NCI-H226 (cell line): ENCODE measurements at places on chromosomes 13 and 19.

DNA sequence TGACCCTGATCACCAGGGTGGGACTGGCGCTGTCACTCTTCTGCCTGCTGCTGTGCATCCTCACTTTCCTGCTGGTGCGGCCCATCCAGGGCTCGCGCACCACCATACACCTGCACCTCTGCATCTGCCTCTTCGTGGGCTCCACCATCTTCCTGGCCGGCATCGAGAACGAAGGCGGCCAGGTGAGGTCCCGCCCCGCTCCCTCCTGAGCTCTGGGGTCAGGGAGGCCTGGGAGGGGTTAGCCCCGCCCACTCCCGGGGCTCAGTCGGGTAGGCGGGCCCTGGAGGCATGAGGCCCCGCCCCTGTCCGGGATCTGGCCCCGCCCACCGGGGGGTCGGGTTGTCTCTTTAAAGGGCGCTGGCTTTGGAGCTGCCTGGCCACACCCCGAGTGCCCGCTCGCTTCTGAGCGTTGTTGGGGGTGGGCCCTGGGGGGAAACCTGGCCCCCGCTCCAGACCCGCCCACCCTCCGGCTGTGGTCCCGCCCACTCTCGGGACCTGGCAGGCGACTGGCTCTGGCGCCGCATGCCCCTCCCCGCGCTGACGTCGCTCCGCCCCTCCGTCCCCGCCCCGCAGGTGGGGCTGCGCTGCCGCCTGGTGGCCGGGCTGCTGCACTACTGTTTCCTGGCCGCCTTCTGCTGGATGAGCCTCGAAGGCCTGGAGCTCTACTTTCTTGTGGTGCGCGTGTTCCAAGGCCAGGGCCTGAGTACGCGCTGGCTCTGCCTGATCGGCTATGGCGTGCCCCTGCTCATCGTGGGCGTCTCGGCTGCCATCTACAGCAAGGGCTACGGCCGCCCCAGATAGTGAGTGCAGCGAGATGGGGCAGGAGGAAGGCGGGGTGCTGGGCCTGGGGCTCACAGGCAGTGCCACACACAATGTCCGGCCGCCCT lies 13.1 kb downstream of the DDX39A start:
- peak; percentile 78 for DNase-seq

DNA sequence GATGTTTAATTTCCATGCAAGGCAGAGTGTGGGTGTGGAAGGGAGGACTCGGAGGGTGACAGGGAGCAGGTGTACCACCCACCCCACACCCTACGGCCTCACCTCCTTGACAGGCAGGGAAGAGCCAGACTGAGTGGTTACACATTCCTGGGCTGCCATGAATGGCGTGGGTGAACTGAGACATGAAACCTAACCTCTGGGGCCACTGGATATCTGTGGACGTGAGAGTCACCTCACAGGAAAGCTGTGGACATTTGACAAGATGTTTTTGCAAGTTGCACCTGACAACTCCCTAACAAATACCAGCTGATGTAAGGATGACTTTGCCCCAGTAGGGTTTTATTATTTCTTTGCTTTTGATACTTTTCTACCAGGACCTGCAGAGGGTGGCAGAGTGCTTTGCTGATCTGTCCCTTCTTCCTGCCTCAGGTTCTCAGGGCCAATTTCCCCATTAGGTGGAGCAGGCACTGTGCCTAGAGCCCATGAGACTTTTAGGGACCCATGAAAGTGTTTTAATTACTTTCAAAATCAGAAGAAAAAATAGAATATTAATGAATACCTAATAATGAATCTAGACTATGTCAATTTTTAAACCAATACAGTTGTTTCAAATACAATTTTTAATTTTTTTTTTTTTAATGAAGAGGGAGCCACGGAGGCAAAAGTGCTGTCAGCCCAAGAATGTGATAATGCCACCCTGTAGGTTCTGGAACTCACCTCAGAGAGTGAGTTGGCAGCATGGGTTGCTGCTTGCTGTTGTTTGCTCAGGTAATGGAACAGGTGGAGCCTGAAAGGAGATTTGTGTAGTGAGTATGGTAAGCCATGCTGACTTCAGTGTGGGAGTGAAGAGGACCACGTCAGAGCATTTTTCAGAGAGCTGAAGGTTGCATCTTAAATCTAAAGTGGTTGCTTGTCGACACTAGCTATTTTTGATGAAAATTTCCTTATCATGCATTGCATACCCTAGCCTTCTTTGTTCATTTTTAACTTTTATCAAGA lies 58.0 kb upstream of the CYSLTR2 start:
- DNase-seq, result peak; percentile 43

DNA sequence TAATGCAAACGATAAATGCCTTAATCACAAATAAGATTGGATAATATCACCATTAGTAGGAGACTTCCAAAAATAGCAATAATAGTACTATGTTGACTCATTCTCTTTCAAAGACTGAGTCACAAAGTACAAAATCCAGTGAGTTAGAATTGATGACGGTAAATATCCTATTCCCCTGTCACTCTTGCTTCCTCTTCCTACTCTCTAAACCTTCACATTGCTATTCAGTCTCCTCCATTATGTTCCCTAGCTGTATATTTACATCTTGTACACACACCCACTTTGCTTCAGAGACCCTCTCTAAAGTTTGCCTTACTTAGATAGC lies 26.3 kb upstream of the INTS6 start:
- DNase-seq, result no peak

DNA sequence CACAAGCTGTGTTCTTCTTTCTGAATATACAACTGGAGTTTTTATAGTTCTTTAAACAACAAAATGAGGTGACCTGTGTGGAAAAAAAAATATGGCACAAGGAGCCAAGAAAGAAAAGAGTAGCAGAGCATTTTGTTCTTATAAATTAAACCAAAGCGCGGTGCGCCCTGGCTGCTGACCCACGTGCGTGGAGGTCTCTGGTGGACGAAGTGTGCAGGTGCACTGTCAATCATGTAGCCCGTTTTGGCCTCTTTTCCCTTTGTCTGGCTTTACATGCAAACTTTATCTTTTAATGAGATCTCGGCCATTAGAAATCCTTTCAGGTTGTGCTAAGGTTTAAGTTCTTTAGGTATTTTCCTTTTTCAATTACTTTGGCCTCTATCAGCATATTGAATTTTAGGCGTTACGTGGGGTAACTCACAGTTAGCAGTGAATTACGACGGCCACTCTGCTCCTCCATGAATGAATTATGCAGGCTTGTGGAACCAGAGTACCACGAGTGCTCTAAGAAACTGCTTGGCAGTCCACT lies 443.9 kb upstream of the SLC10A2 start:
- DNase-seq, result no peak

- no peak for DNase-seq
Observed at GRCh38 chr19:4369888-4370260, 26.5 kb downstream of the MPND start.

GRCh38 chr13:100403675-100404074 lies 184.9 kb downstream of the GGACT start:
- DNase-seq, result no peak

DNA sequence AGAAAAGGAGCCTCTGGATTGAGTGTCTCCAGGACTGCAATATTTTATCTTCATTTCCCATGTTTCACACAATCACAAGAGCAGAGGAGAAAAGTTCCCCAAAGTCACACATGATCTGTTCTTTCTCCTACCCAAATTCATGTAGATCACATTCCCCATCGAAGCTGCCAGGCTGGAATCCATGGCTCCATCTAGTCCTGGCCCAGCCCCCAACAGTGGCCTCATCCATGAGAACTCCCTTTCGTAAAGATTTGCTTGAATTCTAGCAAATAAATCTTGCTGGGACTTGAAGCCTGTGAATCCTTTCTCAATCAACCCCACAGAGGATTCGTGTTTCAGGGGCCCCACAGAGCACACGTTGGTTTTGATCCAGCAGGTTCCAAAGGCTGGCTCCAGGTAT lies 109.5 kb downstream of the COL4A1 start:
- no peak for DNase-seq

- DNase-seq, result peak; percentile 20
Observed at GRCh38 chr19:12543855-12544254, 7.4 kb downstream of the ZNF564 start.

DNA sequence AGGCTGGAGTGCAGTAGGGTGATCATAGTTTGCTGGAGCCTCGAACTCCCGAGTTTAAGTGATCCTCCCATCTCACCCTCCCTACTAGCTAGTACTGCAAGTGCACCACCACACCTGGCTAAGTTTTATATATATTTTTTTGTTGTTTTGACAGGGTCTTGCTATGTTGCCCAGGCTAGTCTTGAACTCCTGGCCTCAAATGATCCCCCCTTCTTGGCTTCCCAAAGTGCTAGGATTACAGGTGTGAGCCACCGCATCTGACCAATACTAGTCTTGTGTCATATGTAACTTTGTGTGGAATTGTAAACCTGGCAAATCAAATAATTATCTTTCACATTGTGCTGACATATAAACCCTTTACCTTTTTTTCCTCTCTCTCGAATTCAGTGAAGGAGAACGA lies 10.2 kb downstream of the HNRNPM start:
- no peak for DNase-seq

- DNase-seq, result no peak
Observed at GRCh38 chr19:56351208-56351607, 36.6 kb upstream of the ZSCAN5A start.

DNA sequence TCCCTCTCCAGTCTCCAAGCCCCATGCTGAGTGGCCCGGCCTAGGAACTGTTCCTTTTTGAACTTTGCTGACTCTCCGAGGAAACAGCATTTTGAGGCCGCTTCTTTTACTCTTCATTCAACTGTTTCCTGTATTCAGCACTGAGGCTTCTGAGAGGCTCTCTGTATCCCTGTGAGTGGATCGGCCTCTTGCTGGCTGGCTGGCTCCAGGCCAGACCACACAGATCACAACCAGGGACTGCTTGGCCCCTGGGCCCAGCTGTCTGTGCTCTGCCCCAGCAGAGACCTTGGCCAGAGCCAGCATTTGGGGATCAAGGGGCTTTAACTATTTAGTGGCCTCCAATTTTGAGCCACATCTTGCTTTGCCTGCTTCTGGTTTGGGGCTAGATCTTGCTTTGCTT lies 75.6 kb upstream of the KL start:
- DNase-seq, result no peak

- DNase-seq, result no peak
Observed at GRCh38 chr13:64332048-64332447, 2898.1 kb downstream of the PCDH9 start.

- no peak for DNase-seq
Observed at GRCh38 chr13:113073942-113074341, 31.6 kb upstream of the F7 start.

- no peak for DNase-seq
Observed at GRCh38 chr13:94967183-94968039, 255.1 kb upstream of the SOX21 start.

DNA sequence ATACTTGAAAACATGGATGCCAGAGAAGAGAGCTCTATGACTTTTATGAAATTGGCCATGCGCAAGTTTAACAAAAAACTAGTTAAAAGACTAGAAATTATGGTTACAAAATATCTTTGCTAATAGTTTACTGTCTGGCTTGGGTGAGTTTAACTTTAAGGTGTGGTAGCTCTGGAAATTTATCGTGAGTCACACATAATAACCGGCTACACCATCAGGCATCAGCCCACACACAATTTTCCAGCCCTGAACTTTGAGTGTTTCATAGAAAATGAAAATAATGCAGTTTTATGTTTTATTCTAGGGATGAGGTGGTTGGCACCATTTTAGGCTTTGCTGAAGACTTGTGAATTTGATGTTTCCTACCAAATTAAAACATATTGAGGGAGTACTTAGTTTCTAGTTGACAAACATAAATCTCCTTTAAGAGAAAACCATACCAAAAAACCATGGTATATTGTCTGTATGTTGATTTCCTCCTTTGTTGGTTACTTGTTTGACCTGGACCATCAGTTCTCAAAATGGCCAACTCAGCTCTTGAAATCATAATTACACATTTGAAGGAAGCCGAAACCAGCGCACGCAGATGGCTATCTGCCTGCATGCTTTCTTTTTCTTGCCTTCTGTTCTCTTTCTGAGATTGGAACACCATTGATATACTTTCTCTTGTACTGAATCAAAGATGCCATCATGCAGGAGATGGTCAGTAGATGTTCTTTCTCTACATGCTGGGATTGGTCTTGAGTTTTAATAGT lies 125.1 kb downstream of the AKAP11 start:
- DNase-seq, result no peak

- DNase-seq, result no peak
Observed at GRCh38 chr13:32407854-32408253, 20.1 kb downstream of the N4BP2L1 start.

GRCh38 chr13:110536006-110536693 lies 25.4 kb downstream of the RAB20 start:
- no peak for DNase-seq

- no peak for DNase-seq
Observed at GRCh38 chr13:51811046-51811445, 7.1 kb upstream of the DHRS12 start.

GRCh38 chr13:27171244-27171826 lies at the start of gene USP12:
TSS of gene USP12 (minus strand) at chr13:27171811. CDS start at chr13:27171639, 172 bp downstream.
- DNase-seq, result no peak

- no peak for DNase-seq
Observed at GRCh38 chr19:46298479-46299003, 1.7 kb downstream of the HIF3A start.

DNA sequence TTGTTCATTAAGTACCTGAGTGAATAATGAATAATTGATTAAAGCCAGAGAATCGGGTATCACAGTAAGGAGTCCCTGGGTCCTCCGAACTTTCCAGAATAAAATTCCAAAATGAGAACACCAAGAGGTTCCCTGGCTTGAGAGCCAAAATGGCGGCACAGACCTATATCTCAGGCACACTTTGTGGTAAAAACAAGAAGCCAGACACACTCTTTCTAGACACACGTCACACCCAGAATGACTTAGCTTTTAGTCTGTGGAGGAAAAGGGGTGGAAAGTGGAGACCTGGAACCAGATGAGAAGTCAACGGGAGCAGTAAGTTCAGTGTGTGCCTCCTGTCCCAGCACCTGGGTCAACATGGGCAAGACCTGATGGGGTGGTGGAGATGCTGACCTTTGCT lies 8.4 kb downstream of the ARL11 start:
- DNase-seq, result no peak

- DNase-seq, result no peak
Observed at GRCh38 chr13:53460796-53461195, 432.2 kb downstream of the OLFM4 start.

DNA sequence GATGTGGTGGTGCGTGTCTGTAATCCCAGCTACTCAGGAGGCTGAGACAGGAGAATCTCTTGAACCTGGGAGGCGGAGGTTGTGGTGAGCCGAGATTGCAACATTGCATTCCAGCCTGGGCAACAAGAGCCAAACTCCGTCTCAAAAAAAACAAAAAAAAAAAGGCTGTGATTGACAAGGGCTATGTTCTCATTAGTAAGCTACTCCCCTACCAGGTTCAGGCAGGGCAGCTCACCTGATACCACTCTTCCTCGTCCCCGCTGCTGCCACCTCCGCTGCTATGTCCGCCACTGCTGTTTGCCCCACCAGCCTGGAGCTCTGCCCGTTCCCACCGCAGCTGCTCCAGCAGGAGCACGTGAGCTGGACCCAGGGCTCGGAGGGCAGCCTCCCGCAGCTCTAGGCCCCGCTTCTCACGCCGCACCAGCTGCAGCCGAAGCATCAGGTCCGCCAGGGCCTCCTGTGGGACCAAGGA lies 9.4 kb downstream of the USHBP1 start:
- peak; percentile 56 for DNase-seq
